Mesothelial cell of epicardium (in vitro differentiated cells): ENCODE measurements at places on chromosomes 5 and 9.

DNA sequence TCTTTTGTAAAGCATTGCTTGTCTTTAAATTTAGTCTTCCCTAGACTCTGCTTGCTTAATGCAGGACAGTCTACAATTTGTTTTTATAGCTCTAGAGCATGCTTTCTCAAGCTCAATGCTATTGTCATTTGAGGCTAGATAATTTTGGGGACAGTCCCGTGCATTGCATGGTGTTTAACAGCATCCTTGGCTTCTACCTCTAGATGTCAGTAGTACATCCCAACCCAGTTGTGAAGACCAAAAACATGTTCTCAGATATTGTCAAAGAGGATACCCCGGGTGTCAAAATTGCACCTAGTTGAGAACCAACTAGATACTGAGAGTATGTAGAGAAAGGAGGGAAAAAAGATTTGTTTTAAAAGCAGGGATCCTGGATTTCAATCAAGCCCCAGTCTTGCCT is 277.5 kb downstream of the CEMIP2 start:
- DNase-seq = no peak

DNA sequence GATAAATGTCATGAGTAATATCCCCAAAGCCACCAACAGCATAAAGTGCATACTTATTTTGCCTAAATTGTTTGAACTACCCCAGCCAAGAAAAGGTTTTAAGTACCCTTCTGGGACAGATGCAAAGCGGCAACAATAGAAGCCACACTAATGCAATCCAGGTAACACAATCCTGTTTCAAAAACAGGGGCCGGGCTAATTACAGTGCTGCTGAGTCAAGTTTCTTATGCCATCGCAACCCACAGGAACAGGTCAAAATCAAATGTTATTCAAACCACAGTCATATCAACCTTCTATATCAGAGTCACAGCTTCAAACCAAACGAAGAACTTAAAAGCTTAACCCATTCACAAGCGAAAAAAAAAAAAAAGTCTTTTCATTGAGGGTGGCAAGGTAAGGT is 28.3 kb downstream of the EBF1 start:
- no peak for DNase-seq

DNA sequence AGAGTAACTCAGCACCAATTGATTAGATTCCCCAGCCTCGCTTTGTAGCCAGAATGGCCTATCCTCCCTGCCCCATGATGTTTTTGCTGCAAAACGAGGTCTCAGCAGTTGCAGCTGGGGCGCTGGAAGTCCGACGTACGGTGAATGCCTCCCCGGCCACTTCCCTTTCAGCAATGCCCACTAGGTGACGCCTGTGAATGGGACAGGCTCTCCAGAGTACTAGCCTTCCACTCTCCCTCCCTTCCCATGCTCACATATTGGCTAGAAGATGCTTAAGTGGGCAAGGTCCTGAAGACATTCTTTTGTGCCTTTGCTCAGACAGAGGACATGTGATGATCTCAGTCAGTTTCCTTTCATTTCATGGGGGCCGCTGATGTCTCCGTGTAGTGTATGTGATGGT is 50.8 kb downstream of the DMRT2 start:
- no peak for DNase-seq

DNA sequence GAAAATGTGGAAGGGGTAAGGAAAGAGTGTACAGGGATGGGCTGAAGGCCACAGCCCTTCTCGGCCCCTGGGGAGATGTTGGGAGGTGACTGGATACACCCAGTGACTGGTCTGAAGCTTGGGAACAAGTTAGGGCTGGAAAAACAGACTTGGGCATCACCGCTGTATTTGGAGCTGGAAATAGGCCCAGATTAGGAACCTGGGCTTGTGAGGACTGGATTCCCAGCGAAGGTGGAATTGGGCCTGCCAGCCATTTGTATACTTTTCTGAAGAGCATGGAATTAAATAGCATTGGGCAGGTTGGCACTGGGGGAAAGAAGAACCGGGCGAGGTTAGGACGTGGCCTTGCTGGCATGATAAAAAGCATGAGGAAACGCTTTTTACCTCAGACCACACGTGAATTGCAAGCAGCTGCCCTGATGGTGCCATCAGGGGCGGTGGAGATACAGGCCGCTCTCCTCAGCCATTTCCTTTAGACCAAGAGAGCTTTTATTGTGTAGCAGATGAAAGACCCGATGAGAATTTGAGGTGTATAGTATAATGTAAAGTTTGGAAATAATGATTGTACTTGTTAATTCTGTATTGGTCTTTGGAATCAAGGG is 37.8 kb downstream of the OTULIN start:
- no peak for DNase-seq

- no peak for DNase-seq
These were observed 66.0 kb downstream of the GDNF start for GRCh38 chr5:37773809-37774208.
